ENCODE measurements at places on chromosomes 3 and 15.

GRCh38 chr15:56496635-56497034 is 31.7 kb upstream of the MNS1 start:
- peak; percentile 63 for DNase-seq
- H3K4me1 ChIP-seq: no peaks in the 10 kb centered on the region
- H3K36me3 ChIP-seq: no peaks in the 10 kb centered on the region
- H3K4me3 ChIP-seq: no peak overlapping the region
- H3K27me3 ChIP-seq: no peaks in the 10 kb centered on the region

DNA sequence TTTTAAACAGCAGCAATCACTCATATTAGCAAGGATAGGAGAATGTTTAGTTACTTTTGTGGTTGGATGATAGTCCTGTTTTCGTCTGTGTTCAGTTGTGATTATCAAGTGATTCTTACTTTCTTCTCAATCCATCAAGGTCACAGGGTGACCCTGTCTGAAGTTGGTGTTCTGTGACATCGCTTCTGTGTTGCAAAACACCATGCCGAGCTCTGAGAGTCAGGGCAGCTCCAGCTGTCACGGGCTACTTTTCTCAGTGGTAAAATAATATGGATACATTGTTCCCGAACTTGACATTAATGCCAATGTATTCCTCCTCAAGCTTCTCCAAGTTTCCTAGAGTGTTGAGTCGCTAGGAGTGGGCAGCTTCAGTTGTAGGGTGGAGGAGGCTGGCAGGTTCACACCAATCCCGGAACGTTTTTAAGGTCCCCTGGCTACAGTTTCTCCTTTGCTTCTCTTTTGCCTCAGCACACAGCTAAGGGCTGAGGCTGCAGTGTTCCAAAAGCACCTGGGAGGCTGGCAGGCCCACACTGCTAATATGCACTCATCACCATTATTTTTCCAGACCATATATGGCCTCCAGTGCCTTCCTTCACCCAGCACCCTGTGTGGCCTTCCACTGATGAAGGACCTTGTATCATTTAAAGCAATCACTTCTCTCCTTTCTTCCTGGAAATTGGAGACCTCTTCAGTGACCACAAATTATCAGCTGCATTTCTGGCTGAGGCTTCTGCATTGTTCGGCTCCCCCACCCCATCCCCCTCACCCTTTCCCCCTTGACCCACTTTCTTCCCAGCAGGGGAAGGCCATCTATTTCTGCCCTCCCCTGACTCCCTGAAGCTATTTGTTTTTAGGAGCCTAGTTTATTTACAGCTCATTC is 25.8 kb downstream of the COLQ start:
- no peak for DNase-seq
- H3K27ac ChIP-seq: no peak overlapping the region
- no peaks in the 10 kb centered on the region for H3K36me3 ChIP-seq
- no peaks in the 10 kb centered on the region for H3K27me3 ChIP-seq
- H3K4me3 ChIP-seq: no peak overlapping the region
- H3K4me1 ChIP-seq: no peaks in the 10 kb centered on the region

DNA sequence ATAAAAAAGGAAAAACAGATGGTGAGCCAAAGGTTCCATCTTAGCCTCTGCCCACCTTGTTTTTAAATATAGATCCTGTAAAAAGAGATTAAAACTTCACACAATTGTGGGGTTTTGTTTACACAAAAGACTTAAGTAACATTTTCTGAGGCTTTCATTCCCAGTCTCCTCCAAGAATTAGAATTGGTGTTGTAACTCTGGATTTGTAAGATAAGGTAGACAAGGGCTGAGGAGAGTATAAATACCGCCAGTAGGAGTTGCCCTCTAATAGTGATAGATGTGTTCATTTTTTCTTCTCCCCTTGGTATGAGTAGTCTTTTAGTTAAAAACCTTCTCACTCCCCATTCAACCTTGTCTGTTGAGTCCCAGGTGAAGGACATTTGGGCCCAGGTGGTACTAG is 8.5 kb downstream of the MINDY2 start:
- no peaks in the 10 kb centered on the region for H3K27me3 ChIP-seq
- no peaks in the 10 kb centered on the region for H3K36me3 ChIP-seq
- DNase-seq: no peak
- H3K4me3 ChIP-seq: no peak overlapping the region
- H3K27ac ChIP-seq: no peak overlapping the region

GRCh38 chr15:84750583-84751092 is 2.2 kb downstream of the ZNF592 start:
- no peak overlapping the region for H3K27ac ChIP-seq
- peaks cover 35% of the 10 kb centered on the region for H3K4me1 ChIP-seq
- H3K4me3 ChIP-seq: no peak overlapping the region
- no peaks in the 10 kb centered on the region for H3K36me3 ChIP-seq
- no peaks in the 10 kb centered on the region for H3K27me3 ChIP-seq
